NCI-H1092 (cell line): ENCODE measurements at places on chromosomes 11 and 22.

DNA sequence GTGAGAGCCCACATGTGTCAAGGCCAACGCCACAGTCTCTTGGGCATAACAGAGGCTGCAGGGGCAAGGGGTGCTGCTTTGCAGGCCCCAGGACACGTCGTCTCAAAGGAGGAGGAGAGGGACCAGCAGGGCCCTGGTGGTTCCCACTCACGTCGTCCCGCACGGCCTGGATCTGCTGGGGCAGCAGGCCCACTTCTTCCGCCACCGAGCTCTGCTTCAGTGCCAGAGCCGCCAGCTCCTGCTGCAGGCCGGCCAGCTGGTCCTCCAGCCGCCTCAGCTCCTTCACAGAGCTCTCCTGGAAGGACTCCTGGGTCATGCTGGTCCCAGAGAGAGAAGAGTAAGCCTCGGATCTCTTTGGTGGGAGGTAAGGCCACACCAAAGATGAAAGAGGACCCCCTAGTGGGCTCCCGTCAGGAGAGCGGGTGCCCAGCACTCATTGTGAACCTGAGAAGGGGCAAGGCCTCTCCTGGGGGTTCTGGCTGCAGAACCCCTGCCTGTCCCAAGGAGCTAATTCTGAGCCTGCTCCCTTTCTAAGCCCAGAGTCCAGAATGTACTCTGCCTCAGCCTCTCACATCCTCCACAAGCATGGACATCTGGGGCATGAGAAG is 15.6 kb downstream of the SUN2 start:
- no peak for DNase-seq

DNA sequence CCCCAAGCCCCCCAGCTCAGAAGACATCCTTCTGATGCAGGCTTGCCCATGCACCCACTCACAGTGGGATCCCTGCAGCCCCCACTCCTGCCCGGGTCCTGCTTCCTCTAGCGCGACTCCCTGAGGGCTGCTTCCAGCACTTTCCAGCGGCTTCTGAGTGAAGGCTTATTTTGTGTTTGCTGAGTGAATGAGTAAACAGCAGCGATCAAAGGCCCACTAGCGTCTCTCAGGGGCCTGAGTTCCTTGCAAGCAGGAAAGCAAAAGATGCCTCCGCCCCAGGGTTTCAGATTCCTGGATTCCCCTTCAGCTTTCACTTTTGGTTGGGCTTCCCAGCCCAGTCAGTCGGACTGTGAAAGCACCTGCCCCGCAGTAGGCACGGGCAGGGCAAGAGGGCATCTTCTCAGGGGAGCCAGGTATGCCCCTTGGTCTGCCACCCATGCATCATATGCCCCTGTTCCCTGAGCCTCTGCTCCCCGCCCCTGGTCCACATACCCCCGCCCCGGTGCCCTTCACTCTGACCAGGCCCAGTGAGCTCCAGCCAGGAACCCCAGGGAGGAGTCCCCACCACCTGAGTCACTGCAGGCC is 9.2 kb downstream of the FADD start:
- no peak for DNase-seq

GRCh38 chr22:28332410-28332809 is 347.2 kb downstream of the TTC28 start:
- no peak for DNase-seq

DNA sequence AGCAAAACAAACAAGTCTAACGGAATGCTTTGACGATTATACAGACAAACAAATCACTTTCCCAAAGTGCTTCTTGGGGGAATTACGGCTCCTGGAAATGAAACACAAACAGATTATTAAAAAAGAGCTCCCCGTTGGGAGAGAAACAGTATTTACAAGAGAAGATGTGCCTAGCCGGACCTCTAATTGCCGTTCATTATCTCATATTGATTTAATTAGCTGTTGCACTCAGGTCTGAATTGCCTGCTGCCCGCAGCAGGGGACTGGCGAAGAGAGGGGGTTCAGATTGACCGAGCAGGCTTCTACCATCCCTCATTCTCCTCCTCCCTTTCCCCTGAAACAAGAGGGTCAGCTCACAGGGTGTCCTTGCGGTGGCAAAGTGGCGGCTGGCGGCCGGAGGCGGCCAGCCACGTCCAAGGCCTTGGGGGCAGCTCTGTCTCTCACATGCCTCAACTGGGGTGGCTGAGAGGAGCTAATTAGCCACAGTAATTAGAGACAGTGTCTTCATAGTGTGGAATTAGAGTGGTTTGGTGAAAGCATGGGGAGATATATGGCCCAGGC is 295.1 kb downstream of the MIAT start:
- DNase-seq: no peak

DNA sequence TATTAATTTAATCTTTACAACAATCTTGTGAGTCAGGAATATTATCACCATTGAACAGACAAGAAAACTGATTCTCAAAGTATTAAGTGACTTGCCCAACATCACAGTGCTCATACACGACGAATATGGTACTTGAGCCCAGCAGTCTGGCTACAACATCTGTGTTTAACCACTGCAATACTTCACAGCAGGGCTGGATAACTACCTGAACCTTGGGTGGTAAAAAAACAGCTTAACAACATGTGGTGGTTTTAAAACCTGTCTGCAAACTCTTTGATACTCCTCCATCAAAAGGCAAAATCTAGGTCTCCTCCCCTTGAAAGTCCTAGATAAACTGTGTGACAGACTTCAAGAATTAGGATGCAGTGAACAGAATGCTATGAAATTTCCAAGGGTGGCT is 424.6 kb upstream of the CADM1 start:
- DNase-seq: no peak

GRCh38 chr11:69746752-69747742 is 28.1 kb downstream of the FGF4 start:
- DNase-seq: no peak

DNA sequence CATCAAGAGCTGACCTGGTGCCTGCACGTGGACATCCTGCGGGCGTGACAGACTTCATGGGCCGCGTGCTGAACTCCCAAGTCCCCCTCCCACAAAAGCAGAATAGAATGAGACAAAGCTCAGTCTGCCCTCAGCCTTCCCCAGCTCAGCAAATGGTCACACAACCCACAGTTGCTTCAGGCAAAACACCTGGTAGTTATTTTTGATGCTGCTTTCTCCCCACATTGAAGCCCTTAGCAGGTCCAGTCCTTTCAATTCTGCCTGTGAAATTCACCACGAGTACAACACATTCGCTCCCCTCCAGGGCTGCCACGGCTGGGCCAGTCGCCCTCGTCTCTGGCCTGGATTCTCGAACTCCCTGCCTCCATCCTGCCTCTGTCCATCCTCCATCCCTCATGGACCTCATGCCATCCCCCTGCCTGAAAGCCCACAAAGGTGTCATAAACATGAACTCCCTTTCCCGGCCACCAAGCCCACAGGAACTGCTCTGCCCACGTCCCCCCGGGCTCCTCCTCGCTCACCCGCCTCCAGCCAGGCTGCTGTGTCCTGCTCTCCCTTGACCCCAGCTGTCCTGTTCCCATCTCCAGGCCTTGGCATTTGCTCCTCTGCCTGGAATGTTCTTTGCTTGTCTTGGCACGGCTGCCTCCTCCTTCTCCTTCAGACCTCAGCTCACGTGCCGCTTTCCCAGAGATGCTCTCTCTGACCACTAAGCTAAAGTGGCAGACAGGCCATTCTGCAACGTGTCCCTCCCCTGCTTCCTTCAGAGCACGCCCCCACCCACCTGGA is 42.1 kb downstream of the SCUBE1 start:
- no peak for DNase-seq

GRCh38 chr11:61082062-61082870 is 20.0 kb upstream of the CD5 start:
- DNase-seq: no peak

GRCh38 chr11:69439127-69439526 is 42.3 kb upstream of the LINC01488 start:
- DNase-seq: no peak
